ENCODE measurements at places on chromosomes 16 and 17.
A peak's percentile ranks its signal among the peaks of the same experiment; 100 is the strongest.

DNA sequence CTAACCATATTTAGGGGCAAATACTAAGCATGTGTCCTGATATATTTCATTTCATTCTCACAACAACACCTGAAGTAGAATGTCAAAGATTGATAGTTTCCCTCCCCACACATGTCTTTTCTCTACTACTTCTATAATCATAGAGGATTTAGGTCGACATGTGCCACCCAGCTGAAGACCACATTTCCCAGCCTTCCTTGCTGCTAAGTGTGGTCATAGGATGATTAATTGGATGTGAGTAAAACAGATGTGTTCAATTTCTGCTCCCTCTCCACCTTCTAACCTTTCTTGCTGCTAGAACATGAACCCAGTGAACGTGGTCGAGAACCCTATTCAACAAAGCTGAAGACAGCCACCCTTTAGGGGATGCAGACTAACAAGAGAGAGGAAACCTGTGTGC is 18.8 kb upstream of the HLF start:
- DNase-seq, result no peak

GRCh38 chr17:32215696-32216095 is 49.9 kb upstream of the RHBDL3 start:
- no peak for DNase-seq

DNA sequence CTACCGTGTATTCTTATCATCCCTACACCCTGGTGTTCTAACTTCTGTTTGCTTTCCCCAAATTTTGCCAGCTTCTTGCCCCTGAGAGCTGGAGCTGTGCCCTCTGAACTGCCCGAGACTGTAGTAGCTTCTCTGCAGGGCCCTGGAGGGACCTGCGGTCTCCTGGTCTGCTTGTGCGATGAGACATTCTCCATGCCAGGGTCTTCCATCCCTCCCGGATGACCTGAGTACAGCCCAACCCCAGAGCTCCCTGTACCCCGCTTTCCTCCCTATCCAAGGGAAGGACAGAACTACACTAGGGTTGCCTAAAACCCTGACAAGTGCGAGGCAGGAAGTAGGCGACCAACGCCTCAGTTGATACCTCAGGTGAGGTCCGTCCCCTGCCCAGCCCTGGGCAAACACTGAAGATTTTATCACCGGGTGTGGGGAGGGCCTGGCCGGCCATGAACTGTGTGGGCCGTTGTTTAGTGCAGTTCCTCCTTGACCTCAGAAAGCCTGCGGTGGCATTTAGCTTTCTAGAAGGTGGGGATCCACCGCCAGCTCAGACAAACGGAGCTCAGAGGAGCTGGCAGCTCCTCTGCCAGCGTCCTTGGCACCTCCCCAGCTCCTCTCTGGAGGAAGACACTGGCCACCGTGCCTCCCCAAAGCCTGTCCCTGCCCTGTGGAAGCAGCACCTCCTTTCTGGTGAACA is 13.7 kb downstream of the CANT1 start:
- no peak for DNase-seq

DNA sequence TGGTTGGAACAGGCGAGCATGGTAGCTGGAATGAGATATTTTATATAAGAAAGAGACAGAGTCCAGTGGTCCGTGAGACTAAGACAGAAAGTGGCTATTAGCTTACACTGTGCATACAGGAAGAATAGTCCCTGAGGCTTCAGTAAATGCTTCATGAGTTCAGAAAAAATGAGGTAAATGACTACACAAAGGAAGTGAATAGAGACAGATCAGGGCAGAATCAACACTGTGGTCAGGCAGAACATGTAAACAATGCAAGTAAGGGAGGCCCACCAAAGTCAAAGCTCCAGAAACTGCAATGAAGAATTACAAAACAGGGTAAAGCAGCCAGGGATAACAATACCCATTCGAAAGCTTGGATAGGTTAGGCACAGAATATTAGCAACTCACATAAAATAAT is 4.8 kb downstream of the ABCA10 start:
- no peak for DNase-seq

DNA sequence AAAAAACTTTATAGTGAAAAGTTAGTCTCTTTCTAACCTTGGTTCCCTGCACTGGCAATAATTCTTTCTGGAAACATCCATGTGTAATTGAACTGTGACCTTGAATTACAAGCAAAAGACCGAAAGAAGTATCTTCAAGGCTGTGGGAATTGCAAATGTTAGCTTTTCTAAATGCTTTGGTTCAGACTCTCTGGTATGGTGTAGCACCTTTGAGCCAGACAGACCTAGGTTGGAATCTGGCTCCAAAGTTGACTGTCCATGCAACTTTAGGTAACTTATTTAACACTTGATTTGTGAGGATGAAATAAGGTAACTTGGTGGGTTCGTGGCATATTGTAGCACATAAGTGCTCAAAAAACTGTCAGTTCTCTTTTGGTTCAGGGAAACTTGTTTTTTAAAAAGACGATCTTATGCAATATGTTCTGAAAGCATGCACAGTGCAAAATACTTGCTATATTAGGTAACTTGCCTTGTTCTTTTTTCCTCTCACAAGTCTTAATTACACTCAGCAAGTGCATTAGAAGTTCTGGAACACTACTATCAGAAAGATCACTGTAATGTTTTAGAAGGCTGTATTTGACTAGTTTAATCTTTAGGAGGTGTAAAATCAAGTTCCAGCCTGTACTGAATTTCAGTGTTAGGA is 46.3 kb downstream of the TANGO6 start:
- DNase-seq, result no peak

DNA sequence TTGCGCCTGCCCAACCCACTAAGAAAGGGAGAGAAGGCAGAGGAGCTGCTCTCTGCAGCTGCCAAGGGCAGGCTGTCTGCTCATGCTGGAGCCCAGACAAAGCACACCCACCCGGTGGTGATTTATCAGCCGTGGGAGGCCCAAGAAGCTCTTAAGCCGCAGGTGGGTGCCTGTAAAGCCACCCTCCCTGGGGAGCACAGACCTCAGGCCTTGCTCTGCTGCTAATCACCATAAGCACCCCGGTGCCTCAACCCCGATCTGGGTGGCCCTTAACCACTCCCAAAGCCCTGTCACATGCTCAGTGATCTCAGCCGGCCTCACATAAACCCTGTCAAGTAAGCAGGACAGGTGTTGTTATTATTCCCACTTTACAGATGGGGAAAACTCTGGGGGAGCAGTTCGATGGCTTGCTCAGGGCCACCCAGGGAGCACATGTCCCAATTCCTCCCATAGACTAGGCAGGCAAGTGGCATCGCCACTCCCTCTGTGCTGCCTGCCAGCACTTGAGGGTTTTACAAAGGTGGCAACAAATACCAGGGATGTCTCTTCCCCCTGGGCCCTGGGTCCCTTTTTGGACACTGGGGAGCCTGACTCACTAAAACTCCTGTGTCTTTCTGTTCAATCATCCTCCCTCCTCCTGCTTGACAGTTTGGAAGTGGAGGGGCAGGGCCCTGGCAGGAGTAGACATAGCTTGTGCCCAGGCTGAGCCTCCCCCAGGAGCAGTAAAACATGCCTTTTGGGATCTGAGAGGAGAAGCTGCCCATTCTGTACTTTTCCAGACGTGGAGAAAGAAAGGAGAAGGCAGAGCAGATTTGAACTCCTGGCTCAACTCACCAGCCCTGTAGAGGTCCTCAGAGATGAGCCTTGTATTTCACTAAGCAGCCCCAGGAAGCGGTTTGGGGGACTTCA is 299.3 kb downstream of the SOX9 start:
- no peak for DNase-seq

- no peak for DNase-seq
Measured at GRCh38 chr17:62702746-62703260, 75.3 kb downstream of the MRC2 start.

DNA sequence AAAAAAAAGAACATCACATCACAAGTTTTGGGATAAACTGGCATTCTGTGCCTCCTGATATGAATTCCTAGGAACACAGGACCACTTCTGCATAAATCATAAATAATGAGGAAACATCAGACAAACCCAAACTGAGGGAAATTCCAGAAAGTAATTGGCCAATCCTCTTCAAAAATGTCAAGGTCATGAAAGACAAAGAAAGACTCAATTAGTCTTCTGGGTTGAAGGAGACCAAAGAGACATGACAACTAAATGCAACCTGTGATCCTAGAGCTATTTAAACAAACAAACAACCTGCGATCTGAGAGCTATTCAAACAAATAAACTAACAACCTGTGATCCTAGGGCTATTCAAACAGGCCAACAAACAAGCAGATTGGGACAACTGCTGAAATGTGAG is 144.3 kb downstream of the VPS53 start:
- DNase-seq, result no peak

DNA sequence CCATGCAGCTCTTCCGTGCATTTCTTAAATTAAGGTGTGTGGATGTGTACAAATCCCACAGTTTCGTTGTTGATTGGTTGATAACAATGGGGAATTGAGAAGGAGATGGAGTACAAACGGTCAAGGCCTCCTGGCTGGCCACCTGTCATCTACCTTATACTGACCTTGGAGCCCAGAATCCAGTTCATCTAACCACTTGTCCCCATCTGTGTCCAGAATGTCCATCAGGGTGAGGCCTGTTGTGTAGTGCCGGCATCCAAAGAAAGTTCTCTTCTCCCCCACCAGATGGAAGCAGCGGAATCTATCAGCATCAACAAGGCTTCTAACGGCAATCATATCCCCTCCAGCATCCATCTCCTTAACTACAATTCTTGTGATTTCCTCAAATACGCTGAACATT is 1.5 kb downstream of the GSDMB start:
- no peak for DNase-seq

DNA sequence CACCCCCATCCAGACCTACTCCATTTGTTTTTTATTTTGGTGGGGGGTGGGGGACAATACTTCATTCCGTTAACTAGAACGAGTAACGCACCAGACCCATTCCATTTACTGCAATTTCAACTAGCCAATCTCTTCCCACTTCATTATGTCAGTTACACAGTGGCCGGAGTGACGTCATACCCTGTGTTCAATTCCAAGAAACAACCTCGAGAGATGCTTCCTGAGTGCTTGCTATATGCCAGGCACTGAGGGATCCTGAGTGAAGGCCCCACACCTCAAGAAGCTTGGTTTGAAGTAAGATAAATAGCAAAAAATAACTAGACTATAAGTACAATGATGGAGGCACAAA is 9.1 kb upstream of the SIAH1 start:
- no peak for DNase-seq

DNA sequence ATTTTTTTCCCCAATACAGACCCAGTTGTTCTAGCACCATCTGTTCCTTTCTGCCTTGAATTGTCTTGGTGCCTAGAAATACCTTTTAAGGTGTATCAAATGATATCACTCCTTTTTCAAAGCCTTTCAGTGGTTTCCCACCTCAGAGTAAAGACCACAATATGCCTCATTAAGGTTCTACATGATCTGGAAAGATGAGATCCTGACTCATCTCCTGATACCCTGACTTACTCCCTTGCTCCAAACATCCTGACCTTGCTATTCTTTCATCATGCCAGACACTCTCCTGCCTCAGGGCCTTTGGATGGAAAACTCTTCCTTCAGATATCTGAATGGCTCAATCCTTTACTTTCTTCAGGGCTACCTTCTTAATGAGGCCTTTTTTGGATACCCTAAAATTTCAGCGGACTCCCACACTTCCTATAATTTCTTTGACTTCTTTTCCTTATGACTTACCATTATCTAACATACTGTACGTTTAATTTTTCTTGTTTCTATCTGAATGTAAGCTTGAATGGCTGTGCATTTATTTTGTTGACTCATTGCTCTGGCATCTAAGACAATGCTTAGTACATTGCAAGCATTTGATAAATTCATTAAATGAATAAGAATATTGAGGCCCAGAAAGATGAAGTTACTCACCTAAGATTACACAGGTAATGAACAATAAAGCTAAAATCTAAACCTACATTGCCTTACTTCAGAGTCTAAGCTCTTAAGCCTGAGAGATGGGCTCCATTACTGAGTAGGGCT is 19.2 kb downstream of the FLOT2 start:
- no peak for DNase-seq

- DNase-seq, result peak; percentile 20
Measured at GRCh38 chr17:62704381-62704971, 77.0 kb downstream of the MRC2 start.

- DNase-seq, result no peak
Measured at GRCh38 chr17:13134076-13134475, 116.2 kb upstream of the ELAC2 start.

- no peak for DNase-seq
Measured at GRCh38 chr17:34283571-34283970, 2.0 kb upstream of the CCL11 start.

- no peak for DNase-seq
Measured at GRCh38 chr16:78706637-78707036, 607.2 kb downstream of the WWOX start.

- DNase-seq, result no peak
Measured at GRCh38 chr17:15271741-15272140, 6.6 kb upstream of the PMP22 start.
